ENCODE measurements at places on chromosomes 7 and 10. TPM values are rescaled to one million over a fixed set of nuclear protein-coding genes. Genes with fewer than 3 reads are reported as not detected.

GRCh38 chr10:119383174-119383856 lies 159.2 kb downstream of the RGS10 start:
- DNase-seq = no peak
- no peaks in the 10 kb centered on the region for H3K4me1 ChIP-seq
- no peaks in the 10 kb centered on the region for H3K27me3 ChIP-seq
- no peak overlapping the region for H3K4me3 ChIP-seq

DNA sequence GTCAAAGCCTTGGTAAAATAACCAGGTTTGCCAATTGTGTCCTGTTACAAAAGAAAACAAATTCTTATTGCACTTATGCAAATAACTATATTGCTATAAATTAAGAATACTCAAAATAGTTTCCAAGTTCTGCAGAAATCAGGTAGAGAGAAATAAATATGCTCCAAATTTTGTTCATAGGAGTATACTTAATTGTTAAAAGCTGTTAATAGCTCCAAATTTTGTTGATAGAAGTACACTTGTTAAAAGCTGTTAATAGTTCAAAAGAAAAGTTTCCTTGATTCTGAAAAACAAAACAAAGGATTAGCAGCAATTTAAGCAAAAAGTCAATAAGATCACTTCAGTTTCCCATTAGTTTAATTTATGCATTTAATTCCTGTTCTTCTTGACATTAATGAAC lies 46.4 kb upstream of the ZNF138 start:
- H3K27me3 ChIP-seq = no peaks in the 10 kb centered on the region
- H3K4me1 ChIP-seq = peaks cover 6% of the 10 kb centered on the region
- H3K27ac ChIP-seq = no peak overlapping the region
- no peaks in the 10 kb centered on the region for H3K36me3 ChIP-seq

- no peaks in the 10 kb centered on the region for H3K36me3 ChIP-seq
- H3K4me3 ChIP-seq = no peak overlapping the region
- no peak overlapping the region for H3K27ac ChIP-seq
- H3K27me3 ChIP-seq = no peaks in the 10 kb centered on the region
- DNase-seq = no peak
Measured at GRCh38 chr7:47407821-47408674, 173.9 kb downstream of the TNS3 start.

DNA sequence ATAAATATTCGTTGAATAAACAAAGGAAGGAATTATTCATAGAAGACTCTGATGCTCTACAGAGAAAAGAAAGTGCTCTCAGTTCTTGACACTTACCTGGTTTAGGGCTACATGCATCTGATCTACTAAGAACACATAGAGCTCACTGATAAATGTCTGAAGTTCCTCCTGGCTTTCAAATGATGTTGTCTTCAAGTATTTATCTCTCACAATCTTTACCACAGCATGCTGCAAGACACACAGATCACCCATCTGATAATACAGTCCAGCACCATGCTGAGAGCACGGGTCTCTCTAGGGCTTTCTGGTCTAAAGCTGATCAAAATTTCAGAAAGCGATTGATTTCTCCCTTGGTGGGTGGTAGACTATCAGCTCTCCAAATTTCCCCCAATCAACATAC lies 44.5 kb upstream of the MRPS16 start:
- no peak overlapping the region for H3K4me3 ChIP-seq
- H3K4me1 ChIP-seq = no peaks in the 10 kb centered on the region
- DNase-seq = no peak
- no peaks in the 10 kb centered on the region for H3K27me3 ChIP-seq

GRCh38 chr10:121033366-121033765 lies 182.2 kb downstream of the WDR11 start:
- H3K36me3 ChIP-seq = no peaks in the 10 kb centered on the region
- H3K27me3 ChIP-seq = no peaks in the 10 kb centered on the region
- no peaks in the 10 kb centered on the region for H3K4me1 ChIP-seq
- H3K4me3 ChIP-seq = no peak overlapping the region

Gene C7orf33
- not detected for total RNA-seq

Data from right atrium auricular region (tissue), 2 donors.